Stimulated activated CD4-positive, alpha-beta T cell treated with anti-CD3 and anti-CD28 coated beads, Interleukin-1b, Interleukin-23, amount 100 ng/mL, for 1 hour (primary cell): ENCODE measurements at places on chromosomes 2 and 18.

GRCh38 chr2:197113275-197113711, 186.8 kb upstream of the PGAP1 start:
- DNase-seq: no peak

GRCh38 chr2:109125593-109126500, 3.2 kb upstream of the SH3RF3 start:
- no peak for DNase-seq

- no peak for DNase-seq
Observed at GRCh38 chr2:144086965-144087364, 433.0 kb downstream of the ZEB2 start.

DNA sequence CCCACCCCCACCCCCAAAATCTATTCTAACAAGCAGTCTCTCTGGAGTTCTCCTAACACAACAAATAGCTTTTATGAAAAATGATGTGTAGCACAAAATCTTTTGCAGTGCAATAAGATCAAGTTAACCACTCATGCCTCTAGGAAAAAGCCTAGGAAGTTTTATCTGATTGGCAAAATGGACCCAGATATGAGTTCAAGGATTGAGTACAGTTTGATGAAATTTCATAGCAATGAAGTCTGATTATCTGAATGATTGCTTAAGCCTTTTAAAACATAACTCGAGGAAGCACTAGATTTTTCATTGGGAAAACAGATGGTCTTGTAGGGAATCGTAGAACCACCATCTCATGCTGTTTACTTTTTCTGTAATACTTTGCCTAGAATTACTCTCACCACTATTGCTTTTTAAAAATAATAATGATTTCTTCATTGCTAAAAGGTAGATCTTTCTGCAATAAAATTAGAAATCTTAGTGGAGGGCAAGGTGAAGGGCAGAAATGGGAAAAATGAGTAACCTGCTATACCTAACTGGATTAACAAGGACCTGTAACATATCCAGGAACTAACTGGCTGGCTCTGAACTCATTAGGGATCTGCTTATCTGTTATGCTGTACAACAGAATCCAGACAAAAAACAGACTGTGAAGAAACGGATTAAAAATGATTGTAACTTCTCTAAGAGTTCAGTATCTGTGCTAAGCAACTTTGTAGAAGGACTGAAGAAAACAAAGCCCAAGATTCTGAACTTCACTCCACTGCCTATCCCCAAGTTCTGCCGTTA, 73.7 kb upstream of the ETAA1 start:
- no peak for DNase-seq

DNA sequence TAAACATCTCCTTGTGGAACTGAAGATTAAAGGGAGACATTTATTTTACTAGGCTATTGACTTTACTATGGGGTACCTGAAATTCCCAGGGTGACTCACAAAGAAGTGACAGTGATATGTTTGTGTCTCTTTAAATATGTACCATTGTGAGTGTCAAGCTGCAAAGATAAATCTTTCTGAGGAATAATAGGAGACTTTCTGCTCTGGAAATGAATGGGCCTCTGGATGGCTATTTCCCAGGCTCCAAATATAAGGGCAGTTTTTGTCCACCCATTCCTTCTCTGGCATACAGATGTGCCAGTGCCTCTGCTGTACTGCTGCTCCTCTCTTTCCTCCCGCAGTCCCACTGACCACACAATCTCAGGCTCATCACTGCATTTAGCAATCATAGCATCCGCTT, 586.4 kb upstream of the CNTNAP5 start:
- no peak for DNase-seq

- DNase-seq: no peak
Observed at GRCh38 chr2:176518823-176519222, 249.6 kb downstream of the MTX2 start.

DNA sequence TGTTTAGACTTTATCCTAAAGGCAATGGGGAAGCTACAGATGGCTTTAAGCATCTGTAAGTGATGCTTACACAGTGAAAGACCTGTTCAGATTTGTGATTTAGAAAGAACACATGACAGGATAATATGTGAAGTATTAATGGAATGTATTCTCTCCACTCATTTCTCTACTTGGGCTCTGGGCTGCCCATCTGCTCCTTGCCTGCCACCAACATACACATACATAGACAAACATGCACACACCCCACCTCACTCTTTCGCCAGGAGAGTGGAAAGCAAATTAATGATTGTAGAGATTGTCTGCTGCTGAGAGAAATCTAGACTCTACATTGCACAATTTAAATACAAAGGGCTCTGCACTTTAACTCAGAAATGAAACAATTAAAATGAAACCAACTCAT, 61.0 kb upstream of the NFE2L2 start:
- DNase-seq: no peak

GRCh38 chr2:64657411-64657810, 3.7 kb upstream of the SERTAD2 start:
- no peak for DNase-seq

- no peak for DNase-seq
Observed at GRCh38 chr2:238448031-238448955, 21.6 kb downstream of the ASB1 start.

GRCh38 chr2:156343940-156344301, 11.4 kb upstream of the NR4A2 start:
- DNase-seq: no peak

- no peak for DNase-seq
Observed at GRCh38 chr2:134217924-134218323, 35.9 kb upstream of the MGAT5 start.

GRCh38 chr2:214377286-214377624, 33.6 kb upstream of the VWC2L start:
- DNase-seq: no peak

DNA sequence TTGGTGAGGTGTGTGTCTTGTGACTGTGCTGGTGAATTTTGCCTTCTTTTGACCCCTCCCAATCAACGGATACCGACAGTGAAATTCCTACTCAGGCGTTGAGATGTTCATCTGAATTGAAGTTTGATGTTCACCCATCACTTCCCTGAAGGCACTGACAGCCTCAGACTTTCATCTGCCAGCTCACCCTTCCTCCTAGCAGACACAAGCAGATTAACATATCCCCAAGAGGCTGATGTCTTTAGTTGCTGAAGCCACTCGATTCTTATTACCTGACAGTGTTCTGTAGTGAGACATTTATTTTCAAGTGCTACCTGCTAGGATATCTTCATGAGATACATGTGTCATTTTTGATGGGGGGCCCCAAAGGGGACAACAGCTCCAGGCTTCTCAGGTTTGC, 1330.1 kb upstream of the PIK3C3 start:
- no peak for DNase-seq

DNA sequence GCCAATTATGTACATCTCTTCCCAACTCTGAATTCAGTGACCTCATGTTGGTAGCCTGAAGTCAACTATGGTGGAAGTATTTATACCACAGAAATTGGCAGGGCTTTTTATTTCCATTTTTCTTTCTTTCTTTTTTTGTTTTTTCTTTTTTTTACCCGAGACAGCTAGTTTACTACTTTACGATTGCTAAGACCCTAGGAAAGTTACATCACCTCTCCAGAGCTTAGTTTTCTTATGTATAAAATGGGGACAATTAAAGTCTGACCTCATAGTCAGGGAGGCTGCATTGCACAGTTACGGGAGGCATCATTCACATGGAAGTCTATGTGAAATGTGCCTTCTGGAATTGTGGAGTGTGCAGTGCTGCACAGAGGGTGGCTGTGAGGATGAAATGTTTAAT, 194.3 kb downstream of the MTX2 start:
- no peak for DNase-seq

DNA sequence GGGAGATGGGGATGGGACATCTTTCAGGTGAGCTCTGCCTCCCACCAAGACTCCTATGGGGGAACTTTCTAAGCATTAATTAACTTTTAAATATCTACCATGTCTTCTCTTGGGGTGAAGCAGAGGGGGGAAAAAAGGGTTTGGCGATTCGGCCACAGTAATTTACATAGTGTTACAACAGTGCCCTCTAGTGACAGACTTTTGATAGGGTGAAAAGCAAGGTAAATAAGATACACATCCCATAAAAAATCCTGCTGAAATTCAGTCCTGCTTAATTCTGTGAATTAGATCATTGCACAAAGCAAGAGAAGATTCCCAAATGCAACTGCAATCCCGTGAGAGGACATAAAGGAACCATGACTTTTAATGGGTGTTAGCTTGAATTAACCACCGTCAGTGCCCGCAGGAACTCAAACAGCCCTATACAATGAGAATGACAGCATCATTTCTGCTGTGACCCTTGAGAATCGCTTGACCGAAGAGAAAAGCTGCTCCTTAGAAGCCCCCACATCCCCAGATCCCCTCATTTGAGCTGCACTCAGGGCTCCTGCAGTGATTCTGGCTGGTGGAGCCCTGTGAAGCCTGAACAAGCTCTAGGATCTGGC, 32.8 kb downstream of the FAM124B start:
- no peak for DNase-seq

DNA sequence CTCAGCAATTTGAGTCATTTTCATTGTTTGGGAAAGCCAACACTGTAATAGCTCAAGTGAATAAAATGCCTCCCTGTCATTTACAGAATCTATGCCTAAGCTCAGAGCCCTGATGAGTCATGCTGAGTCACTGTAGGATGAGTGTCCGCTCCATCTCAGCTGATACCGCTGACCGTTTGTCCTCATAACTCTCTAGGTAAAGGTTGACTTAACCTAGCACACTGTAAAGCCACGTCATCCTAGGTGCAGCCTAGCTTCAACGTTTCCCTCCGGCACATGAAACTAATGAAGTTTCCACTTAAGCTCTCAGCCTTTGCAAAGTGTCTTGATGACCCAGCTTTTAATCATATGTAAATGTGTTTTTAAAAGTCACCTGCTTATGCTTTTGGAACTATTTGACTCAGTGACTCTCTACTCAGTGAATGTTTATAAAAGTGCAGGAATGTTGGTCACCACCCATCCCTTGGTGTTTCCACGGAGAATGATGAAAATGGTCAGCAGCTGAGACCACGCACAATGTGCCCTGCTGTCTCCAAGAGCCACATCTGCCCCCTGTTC, 154.0 kb downstream of the PMAIP1 start:
- no peak for DNase-seq

DNA sequence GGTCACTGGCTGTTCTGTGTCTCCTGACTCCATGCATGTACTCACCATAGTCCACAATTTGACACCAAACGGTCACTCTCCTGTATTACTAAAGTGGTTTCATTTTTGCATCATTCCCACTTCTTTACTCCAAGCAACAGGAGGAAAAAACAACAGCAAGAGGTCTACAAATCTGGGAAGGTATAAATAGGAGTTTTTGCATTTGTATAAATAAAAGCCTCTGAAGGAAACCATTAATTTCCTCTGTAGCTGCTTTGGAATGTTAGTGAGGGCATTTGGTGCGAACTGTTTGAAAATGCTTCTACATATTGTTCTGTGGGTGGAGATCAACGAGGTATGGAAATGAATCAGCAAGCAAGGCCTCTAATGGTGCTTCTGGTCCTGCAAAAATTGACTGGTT, 148.5 kb upstream of the DLX2 start:
- no peak for DNase-seq

DNA sequence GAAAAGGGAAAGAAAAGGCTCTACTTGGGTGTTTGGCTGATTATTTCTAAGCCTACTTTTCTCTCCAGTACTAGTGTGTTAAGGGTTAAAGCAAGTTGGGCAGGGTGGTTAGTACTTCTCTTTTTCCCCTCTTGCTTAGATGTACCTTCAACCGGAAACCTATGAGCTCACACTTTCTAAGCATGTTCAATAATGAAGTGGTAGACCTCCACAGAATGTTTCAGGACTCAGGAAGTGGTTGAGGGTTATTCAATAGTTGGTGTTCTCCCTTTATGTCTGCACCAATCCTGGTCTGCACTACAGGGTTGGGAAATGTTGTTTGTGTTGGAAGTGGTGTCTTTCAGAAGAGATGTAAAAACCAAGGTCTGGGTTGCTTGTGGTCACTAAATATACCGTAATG, 137.1 kb downstream of the ZEB2 start:
- no peak for DNase-seq

DNA sequence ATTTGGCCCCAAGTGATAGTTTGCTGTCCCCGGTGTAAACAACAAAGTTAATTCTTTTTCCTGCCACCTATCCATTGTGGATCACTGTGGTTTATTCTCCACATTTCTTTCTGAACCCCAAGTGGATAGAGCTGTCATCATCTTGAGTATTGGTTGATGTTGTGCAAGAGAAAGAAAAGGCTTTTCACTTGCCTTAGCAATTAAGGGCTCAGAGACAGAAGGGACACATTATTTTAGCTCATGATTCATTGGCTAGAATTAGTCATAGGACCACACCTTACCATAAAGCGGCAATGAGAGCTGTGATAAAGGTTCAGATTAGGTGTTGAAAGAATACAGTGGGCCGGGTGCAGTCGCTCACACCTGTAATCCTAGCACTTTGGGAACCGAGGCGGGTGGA, 442.1 kb upstream of the DCC start:
- DNase-seq: no peak

GRCh38 chr2:73307720-73308119, 14.4 kb upstream of the EGR4 start:
- DNase-seq: no peak

DNA sequence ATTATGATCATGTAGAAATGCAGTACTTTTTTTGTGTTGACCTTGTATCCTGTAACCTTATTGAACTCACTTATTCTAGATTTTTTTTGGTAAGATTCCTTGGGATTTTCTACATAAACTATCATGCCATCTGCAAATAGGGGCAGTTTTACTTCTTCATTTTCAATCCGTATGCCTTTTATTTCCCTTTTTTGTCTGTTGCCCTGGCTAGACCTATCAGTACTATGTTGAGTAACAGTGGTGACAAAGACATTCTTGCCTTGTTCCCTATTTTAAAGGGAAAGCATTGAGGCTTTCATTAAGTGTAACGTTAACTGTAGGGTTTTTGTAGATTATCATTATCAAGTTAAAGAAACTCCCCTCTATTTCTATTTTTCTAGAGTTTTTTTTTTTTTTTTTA, 92.3 kb downstream of the LYPD1 start:
- DNase-seq: no peak

GRCh38 chr2:212528106-212528856, 10.3 kb downstream of the ERBB4 start:
- no peak for DNase-seq

DNA sequence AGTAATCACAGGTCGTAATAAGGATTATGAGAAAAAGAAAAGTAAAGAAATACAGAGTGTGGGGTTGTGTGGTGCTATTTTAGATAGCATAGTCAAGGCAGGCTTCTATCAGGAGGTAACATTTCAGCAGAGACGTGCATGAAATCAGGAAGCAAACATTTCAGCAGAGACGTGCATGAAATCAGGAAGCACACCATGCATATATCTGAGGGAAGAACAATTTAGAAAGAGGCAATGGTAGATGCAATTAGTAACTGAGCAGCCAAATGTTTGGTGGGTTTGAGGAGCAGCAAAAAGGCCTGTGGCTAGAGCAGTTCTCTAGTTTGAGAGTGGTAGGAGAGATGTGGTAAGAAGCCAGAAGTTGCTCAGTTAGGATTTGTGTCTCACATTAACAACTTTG, 713.7 kb downstream of the ADCYAP1 start:
- DNase-seq: no peak

- DNase-seq: no peak
Observed at GRCh38 chr18:8218197-8218596, 391.0 kb upstream of the RAB12 start.

- no peak for DNase-seq
Observed at GRCh38 chr18:48852794-48853193, 98.0 kb downstream of the SMAD7 start.

GRCh38 chr2:113104054-113104611, 23.3 kb upstream of the IL1RN start:
- no peak for DNase-seq
